C1 segment of cervical spinal cord (tissue), 14 donors: ENCODE measurements at places on chromosomes 13 and 19.

DNA sequence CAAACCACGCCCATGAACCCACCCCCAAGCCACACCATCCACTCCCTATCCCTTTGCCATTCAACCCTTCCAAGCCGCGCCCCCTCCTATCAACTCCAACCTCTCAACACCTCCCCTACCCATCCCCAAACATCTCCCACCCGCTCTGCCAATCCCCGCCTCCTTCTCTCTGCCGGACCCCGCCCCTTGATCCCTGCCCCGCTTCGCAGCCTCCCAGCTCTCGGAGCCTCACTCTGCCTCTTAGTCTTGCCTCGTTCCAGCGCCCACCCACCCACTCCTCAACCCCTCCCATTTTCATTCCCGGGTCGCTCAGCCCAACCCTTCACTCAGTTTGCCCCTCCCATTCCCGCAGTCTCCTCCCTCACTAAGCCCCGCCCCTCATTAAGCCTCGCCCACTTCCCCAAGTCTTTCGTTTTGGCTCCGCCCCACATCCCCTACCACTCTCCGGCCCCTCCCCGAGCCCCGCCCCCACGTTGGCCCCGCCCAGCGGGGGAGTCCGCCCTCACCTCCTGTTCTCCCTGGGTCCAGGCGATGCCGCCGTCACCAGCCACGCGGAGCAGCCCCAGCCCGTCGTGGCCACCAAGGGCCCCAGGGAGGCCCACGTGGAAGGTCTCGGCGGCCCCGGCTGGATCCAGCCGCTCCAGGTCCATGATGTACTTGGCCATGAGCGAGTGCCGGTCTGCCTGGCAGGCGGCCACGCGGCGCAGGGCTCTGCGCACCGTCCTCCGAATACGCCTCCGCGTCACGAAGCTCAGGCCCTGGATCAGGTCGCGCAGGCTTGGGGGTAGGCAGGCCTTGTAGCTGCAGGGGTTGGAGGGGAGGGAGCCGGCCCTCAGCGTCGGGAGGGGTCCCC is 5.7 kb downstream of the JAK3 start:
- DNase-seq: peak; percentile 35

DNA sequence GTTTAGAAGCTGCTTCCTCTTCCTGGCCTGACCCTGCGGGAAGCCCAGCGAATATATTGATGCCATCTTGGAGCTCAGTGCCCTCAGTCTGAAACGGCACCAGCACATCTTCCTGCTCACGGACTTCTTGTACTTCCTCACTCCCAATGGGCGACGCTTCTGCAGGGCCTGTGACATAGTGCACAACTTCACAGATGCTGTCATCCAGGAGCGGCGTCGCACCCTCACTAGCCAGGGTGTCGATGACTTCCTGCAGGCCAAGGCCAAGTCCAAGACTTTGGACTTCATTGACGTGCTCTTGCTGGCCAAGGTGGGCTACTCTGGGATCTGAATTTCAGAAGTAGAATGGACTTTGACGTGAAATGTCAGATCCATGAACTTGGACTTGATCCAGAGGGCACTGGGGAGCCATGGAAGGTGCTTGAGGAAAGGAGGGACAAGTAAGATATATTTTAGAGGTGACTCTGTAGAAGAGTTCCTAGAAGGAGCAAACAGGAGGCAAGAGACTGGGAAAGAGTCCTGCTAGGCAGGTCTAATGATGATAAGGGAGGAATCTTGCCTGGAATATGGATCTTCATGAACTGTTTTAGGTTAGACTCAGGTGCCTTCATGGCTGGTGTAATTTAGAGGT is 38.4 kb upstream of the CYP4F8 start:
- DNase-seq: no peak

DNA sequence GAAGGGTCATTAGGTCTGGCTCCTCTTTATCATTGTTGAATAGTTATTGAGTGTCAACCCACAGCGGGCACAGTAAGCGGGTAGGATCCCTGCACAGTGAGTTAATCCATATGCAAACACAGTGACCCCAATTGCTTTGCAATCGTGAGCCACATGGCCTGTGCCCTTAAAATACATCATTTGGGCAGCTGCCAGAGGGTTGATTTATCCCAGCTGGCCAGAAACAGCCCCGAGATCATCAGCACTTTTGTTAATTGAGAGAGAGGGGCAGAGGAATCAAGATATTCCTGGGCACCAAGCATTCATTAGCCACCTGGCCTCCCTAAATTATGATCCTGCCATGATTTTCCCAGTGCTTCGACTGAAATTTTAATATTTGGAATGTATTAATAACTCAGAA is 9.8 kb upstream of the CNMD start:
- no peak for DNase-seq

DNA sequence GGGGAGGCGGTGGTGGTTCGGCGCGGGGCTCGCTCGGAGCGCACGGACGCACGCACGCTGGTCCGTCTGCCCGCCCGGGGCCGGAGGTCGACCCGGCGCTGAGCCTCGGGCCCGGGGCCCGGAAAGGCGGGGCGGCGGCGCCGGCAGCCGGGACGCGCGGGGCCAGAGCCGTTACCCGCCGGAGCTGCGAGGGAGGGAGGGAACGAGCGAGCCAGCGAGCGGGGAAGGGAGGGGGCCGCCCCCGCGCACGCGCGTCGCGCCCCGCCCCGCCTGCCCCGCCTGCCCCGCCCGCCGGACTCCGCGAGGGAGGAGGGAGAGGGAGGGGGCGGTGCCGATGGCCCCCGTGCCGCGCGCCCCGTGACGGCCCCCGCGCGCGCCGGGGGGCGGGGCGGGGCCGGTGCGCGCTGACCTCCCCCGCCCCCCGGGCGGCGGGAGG is 15.0 kb downstream of the CIC start:
- peak; percentile 90 for DNase-seq

DNA sequence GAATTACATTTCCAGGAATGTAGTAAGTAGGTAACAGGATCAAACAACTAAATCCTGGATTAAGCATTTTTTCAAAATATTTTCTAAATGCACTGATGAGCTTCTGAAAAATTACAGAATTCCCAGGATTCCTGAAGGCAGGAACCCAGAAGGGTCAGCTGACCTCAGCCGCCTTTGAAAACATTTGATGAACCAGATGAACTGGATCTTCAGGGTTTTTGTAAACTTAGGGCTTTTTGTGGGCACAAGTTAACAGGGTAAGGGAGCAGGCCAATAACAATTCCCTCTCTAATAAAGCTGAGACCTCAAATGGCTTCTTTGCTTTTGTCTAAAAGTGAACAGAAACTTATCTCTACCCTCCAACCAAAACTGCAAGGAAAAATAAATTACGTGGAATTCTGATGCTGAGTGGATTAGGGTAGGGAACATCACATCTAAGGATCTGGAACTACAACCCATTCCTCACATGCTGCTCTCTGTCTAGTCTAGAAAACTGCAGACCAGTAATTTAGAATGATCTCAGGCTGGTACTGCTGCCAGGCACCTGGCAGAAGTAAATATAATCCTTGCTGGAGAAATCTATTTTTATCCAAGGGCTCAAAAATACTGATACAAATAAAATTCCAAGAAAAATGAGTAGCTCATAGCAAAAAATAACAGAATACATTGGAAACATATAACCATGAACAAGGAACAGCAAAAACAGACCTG is 48.2 kb upstream of the N4BP2L1 start:
- DNase-seq: no peak

DNA sequence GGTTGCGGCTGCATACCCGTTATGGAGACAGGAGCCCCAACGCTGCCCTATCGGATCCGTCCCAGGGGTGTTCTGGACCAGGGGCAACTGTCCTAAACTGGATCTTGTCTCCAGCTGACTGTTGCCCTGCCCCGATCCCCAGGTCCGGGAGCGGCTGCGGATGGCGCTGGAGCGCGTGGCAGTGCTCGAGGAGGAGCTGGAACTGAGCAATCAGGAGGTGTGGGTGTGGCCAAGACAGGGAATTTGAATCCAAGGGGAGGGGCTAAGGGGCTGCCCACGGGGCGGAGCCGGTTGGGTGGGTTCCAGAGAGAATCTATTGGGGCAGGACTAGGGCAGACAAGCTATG is 9.9 kb downstream of the PPFIA3 start:
- no peak for DNase-seq

- no peak for DNase-seq
These were observed 19.1 kb upstream of the SPATA13 start for GRCh38 chr13:24141333-24141910.

DNA sequence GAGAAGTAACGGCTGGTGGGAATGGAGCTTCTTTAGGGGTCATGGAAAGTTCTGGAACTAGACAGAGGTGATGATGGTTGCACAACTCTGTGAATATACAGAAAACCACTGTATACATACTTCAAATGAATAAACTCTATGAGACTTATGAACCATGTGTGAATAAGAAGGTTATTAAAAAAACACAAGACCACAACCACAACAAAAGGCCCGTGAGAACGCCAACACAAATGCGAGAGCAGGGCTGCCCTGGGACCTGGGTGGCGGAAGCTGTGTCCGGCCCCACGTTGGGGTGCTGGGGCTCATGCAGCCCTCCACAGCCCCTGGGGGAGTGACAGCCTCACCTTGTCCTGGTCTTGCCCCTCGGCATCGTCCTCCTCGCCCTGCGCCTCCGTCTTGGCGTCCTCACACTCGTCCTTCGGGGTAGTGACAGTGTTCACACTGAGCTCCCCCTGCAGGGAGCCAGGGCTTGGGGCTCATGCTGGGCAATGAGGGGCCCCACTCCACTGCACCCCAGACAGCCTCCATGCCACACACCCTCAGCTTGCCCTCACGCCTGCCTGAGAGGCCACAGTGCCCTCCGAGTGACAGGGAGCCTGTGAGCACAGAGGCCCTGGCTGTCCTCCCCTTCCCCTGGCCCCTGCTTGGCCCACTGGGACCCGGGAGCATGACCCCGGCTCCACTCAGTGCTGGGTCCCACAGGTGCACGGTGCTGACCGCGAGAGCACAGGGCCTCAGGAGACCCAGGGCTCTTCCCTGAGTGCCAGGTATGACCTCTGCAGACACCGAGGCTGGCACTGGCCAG is 16.0 kb downstream of the IZUMO4 start:
- DNase-seq: no peak
